Naive thymus-derived CD4-positive, alpha-beta T cell (primary cell): ENCODE measurements at places on chromosomes 7 and 10. TPM values are rescaled to one million over a fixed set of nuclear protein-coding genes. Genes with fewer than 3 reads are reported as not detected.

DNA sequence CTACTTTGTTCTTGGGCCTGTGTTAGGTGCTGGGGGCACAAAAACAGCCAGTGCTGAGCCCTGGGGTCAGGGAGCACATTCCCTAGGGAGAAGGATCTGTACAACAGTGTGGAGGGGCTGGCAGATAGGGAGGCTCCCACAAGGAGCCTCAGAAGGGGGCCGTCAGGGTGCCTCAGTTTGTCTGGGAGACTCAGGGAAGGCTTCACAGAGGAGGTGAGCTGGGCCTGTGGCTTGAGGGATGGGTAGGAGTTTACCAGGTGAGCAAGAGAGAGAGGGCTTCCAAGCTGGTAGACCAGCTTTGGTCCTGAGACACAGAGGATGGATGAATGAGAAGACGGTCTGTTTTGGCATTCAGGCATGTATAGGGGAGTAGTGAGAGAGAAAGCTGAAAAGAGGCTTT lies 52.1 kb downstream of the CAMK1D start:
- DNase-seq = no peak

DNA sequence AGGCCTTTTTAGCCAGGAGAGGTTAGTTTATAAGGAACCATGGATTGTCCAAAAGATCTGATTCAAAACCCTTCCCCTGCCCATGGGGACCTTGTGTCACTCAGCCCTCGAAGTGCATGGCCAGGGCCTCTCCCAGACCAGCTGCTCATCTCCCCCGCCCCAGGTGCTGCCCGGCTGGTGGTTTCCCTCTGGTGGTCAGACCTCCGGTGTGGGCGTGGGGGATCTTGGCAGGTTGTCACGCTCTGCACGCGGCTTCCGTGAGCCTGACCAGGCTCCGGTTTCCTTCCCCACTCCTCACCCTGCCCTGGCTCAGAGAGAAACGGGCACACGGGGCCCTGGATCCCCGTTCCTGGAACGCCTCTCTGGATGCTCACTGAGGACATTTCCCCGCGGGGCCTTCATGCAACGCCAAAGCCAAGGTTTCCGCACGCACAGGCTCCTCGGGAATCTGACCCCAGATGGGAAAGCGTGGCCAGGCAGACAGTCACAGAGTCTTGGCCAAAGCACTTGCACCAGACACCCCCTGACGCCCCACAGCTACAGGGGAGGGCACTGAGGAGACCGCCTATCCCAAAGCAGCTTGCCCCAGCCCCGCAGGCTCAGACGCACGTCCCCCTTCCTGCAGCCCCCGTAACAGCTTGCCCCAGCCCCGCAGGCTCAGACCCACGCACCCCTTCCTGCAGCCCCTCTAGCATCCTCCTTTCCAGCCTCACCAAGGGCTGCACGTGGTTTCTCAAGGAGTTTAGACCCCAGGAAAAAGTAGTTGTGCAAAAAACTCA lies 7.8 kb upstream of the DIP2C start:
- DNase-seq = no peak

GRCh38 chr7:32930378-32930777 lies 26.9 kb upstream of the FKBP9 start:
- no peak for DNase-seq

DNA sequence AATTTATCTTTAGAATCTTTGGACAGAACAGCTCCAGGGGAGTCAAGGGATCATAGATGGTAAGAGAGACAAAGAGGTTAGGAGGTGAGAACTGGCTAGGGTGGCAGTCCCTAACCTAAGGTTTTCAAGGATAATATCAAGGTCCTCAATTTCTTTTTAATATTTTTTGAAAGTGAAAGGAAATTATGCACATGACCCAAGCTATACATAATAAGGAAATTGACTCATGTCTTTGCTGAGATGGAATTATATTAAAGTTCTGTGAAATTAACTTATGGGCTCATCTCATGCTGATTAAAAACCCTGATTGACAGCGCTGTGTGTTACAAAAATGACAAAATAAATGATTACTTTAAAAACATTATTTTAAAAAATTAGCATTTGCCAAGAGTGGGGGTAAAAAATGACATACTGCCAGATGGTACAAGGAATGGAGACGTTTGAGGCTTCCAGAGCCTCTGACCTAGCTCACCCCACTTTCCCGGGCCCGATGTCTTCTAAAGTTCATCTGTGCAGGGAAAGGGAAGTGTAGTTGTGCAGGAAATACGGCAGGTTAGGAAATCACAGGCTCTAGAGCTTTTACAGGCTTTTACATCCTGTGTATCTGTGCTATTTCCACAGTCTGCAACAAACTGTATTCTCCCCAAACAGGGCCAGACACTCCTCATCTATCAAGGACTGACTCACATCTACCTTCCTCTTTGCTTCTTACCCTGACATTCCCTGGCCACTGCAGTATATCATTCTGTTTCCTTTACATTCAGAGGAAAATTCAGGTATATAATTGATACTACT lies 185.6 kb upstream of the PRSS58 start:
- DNase-seq = no peak

GRCh38 chr7:23971031-23971430 lies 261.0 kb downstream of the STK31 start:
- DNase-seq = no peak

GRCh38 chr10:96714031-96714590 lies 6.2 kb downstream of the PIK3AP1 start:
- no peak for DNase-seq

DNA sequence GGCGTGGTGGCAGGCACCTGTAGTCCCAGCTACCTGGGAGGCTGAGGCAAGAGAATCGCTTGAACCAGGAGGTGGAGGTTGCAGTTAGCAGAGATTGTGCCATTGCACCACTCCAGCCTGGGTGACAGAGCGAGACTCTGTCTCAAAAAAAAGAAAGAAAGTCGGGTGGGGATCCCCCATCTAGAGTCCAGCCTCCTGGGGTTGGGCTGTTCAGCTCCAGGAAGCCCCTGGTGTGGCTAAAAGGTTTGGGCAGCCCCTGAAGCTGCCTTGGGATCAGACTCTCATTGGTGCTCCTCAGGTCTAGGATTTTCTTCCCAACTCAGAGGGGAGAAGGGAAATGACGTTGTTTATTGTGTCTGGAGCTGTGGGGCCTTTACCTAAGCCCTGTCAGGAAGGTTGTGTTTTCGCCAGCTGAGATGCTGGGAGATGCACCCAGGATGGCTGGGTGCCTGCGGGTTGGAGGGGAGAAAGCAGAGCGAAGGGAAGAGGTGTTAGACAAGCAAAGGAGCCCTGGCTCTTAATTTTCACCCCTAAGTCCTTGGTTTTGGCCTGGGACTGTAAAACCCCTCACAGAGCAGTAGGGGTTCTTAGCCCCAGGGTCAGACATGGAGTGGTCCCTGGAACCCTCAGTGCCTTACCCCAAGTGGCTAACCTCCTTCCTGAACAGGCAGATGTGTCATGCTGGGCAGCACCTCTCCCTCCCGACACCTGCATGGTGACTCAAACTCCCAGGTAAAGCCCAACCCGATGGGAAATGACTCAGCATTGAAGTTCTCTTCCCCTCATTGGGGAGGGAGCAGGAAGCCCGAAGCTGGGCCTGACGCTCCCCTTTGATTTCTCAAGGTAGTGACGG lies 21.1 kb downstream of the PLAU start:
- no peak for DNase-seq

- DNase-seq = no peak
These were observed 81.5 kb downstream of the NXPH1 start for GRCh38 chr7:8514781-8515519.

DNA sequence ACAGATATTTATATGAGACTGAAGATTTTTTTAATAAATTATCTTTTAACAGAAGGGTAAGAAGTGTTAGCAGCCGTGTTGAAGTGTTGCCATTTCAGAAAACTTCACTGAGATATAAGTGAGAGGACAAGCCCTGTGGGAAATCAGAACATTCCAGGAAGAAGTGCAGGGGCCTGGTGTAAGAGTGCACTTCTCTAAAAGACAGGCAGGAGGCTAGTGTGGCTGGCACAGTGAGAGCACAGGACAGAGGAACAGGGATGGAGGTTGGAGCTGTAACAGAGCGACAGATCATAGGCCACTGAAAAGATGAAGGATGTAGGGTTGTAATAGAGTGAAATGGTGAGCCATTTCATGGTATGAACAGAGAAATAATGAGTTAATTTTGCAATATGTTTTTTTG lies 608.9 kb downstream of the SORCS1 start:
- DNase-seq = no peak

DNA sequence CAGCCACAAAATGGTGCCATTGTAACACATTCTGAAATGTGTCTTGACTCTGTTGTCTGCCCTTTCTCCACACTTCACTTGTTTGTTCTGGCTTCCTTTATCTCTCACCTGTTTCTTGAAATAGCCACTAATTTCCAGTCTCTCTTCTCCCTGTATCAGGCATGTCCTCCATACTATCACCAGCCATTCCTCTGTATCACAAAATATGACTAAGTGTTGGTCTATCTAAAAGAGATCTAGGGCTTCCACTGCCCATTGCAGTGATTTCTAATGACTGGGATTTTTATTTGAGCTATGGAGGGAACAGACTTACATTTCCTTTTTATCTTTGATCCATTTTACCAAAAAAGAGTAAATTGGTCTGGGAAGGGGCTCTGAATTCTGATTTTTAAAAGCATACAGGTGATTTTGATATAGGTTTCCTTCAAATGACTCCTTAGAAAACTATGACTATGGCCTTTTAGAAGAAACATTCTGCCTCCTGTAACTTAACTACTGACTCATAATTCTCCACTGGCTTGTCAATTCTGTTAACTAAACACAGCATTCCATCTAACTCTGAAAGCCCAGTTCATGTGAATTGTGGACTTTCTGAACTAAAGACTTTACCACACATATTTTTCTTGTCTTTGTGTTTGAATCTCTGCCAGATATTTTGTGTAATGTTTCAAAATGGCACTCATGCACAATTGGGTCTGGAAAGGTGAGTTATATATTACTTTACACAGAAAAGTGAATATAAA lies 1121.4 kb downstream of the XPNPEP1 start:
- no peak for DNase-seq

DNA sequence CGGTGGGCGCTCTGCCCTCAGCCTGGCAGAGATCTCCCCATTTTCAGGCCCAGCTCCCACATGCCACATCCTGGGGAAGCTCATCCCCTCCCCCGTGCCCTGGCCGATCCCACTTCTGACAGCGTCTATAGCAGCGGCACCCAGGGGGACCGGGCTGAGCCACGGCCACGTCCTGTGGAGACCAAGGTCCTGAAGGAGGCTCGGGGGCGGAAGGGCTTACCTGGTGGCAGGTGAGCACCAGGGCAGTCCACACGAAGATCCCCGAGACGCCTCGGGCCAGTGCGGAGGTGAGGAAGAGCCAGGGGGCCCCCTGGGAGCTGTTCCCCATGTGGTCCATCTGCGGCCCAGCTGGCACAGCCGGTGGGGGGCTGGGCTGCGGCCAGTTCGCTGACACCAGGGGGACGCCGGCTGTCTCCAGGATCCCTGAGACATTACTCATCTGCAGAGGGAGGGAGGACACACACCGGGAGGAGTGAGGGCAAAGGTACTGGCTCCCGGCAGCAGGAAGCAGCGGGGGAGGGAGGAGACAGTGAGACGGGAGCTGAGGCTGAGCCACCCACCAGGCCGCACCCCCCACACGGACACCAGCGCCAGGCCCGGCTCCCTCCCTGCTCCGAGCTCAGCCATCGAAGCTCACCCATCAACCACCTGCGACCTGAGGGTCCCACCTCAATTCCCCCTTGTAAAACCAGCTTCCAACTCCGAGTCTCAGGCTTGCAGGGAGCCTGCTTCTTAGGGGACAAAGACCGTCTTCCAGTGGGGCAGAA lies 776 bp downstream of the TMEM184A start:
- no peak for DNase-seq

DNA sequence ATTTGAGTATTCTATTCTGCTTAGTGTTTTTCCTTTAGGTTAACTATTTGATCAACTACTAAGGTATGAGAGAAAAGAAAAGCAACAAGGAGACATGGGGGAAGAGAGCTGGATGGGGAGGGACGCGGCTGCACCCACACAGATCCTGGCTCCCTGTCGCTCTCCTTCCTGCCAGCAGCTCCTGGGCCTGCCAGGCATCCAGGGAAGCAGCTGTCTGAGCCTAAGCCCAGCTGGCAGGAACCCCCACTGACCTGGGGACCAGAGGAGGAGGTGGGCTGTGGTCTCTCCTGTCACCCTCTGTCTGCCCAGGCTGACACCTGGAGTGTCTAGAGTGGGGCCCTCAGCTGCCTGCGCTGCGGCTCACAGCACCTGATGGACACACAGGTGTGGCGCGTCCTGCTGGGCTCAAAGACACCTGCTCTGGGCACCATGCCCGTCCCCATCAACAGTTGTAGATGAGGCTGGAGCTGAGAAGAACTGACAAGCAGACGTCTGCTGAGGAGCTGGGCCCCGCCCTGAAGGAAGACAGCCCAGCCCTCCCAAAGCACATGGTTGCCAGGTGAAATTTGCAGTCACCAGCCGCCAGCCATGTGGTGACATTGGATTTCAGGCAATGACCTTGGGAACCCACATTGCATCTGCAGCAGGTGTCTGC lies 207.9 kb downstream of the PLXNA4 start:
- DNase-seq = no peak

DNA sequence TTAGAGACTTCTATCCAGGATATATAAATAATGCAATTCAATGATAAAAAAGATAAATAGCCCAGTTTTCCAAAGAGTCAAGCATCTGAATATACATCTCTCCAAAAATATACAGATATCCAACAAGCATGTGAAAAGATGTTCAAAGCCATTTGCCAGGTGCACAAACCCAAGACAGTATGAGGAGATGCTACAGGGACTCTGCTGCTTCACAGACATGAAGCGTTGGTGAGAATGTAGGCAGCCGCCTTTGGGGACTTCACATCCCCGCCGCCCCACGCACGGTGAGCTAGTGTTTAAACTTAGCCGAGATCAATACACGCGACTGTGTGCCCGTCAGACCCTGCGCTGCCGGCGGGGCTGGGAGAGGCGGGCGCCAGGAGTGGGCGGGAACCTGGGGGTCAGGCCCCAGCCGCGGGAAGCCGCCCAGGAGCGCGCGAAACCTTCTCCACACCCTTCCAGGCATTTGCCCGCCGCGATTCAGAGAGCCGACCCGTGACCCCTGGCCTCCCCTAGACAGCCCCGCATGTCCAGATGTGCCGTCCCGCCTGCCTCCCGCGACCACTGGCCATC lies 927 bp upstream of the ALOX5 start:
- DNase-seq = no peak

DNA sequence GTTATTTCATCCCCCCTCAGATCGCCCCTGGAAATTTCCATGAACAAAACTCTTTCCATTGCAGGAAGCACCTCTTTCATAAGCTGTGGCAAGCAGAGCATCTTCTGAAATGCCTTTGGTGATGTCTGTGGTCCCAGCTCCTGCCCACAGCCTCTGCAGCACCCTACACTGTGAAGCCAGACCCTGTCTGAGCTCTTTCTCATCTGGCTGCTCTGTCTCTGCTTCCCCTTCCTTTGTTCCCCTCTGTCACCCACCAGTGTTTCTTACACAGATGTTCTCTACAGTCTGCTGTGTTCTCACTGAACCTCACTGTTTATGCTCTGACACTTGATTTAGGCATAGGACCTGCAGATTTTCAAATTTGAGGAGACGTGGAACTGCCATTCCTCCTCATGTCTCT lies 1.9 kb upstream of the TAS2R39 start:
- DNase-seq = no peak

Gene CYP26C1
- total RNA-seq = 0.11 TPM

Gene TRIM4
- total RNA-seq = 31.8 and 32.3 TPM in 2 replicates

Gene MYOZ1
- total RNA-seq = not detected
